Skeletal muscle cell (primary cell): ENCODE measurements at places on chromosomes 4 and X.

DNA sequence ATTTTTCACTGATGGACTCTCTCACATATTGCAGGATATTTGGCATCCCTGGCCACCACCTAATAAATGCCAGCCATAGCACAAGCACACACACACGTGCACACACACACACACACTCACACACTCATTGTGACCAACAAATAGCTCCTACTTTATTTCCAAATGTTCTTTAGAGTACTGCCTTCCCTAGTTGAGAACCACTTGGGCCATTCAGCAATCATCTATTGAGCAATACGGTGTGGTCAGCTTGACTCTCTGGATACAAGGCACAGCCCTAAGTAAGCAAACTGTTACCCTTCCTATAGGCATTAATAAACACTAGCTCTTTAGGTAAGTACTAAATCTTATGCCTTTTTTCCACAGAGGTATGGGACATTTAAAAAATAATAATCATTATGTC is 21.1 kb downstream of the CORIN start:
- DNase-seq = no peak

GRCh38 chr4:91035276-91035675 is 908.1 kb downstream of the CCSER1 start:
- no peak for DNase-seq

DNA sequence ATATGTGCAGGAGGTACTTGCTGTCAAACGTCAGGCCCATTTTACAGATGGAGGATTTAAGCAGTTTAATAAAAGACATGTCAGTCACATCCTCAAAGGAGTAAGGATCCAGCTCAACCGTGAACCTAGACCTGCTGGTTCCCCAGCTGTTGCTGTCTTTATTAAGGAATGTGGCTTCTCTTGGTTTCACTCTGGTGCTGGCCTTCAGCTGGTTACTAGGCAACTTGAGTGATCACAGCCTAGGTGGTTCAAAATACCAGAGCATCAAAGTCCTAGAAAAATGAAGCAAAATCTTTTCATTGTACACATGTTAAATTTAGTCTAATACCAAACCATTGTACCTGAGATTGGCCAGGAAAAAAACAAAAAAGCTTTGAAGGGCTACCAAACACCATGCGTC is 32.7 kb upstream of the GLRA2 start:
- no peak for DNase-seq

DNA sequence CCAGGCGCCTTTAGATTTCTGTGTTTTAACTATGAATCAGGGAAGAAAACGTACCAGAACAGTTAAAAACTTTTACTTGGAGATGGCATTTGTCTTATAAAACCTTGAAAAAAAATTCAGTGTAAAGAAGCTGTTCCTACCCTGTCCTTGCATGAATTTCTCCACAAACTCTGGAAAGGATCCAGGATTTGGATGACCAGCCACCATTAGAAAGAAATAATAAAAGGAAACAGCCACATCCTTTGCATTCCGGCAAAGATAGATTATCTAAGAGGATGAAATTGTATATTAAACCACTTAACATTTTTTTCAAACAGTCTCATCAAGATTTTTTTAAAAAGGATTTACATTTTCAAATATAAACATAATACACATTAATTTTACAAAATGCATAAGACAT is 10.6 kb downstream of the SULT1E1 start:
- DNase-seq = no peak

DNA sequence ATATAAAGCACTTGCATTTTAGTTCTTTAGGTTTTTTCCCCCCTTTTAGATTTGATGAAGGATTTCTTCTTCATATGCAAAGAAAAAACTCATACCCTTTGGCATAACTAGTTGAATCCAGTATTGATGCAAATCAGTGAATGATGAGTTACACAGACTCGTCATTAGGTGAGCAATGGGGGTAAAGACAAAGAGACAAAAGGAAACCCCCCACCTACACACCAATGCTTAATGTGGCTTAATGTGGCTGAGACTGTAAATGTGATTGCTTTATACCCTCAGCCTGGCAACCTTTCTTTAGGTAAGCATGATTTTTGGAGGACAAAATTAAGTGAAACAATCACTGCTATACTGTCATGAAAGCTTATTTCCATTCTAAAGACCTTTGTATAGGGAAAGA is 39.5 kb downstream of the CD40LG start:
- no peak for DNase-seq

DNA sequence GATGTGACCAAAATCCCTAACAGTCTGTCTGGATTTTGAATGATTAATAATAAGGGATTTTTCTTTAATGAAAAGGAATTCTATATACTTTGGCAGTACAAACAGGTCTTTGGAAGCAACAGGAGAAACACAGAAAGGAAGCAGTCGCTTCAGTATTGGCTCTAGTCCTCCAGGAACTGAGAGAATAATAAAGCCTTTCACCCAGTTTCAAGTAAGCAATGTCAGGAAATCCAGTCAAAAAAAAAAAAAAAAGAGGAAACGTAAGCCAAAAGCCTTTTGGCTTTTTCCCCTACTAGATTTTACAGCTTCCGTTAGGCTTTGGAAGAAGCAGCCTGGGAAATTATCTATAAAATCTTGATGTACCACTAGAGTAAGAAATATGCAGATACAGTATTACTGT is 61.7 kb upstream of the HDAC8 start:
- no peak for DNase-seq

DNA sequence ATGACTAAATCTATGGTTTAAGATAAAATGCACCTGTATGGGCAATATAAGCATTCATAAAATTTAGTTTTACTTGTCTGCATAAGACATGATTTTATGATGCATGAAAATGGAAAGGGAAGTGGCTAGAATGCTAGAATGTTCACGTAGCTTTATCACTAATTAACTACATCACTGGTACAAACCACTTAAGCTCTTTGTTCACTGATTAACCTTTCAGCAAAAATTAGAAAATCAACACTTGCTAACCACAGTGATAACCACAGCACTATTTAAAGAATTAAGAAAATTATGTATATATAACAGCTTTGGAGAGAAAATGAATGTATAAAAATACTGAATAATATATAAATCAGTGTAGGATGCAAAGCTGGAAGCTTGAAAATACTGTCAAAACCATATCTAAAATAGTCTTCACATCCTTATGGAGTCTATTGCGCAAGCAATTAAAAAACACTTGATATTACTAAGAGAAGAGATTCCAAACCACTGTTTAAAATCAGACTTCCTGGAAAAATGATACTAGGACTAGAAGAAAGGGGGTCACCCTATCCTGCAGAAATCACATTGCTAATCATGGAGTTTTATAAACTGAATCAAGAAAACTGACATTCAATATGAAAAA is 51.9 kb downstream of the EFHC2 start:
- no peak for DNase-seq

DNA sequence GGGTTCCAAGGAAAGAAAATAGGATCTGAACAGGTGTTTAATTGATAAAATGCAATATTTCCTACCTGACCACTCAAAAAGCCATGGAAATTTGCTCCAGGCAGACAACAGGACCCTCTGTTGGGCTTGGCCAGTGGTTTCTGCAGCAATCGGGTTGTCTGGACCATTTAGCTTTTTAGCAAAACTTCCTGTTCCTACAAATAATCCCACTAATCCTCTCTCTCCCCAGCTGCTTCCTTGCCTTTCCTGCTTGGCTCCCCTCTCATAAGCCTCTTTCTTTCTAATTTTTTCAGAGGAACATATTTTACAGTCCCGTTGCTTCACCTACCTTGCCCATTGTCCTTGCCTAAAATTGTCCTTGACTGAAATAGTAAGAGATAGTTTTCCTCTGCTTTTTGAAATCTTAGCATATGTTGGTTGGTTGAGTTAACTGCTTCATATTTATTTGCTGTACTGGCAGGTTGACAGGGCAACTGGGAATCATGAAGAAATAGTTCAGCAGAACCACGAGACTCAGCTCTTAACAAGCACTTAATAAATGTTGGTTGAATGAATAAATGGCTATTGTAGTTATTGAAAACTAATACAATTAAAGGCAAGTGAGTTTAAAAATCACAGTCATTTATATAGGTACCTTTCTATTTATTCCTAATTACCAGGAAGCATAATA is 259.8 kb downstream of the KCNIP4 start:
- DNase-seq = no peak

DNA sequence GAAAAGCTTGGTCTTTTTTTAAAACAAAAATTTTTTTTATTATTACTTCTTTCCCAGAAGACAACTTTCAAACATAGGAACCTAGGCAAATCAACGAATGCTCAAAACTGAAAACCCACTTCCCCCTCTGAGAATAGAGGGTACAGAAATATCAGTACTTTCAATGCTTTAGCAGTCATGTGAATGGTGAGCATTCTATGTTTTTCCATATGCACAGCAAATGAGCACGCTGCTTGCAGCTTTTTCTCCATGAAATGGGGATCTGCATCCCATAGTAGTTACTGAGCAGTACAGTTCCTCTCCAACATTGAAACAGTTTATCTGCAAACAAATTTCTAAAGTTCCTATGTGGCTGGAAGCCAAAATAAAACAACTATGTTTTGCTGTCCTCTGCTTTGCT is 108.4 kb upstream of the BMP2K start:
- no peak for DNase-seq

- DNase-seq = peak; percentile 47
These were observed 69.8 kb downstream of the CCKAR start for GRCh38 chr4:26420438-26420837.

GRCh38 chr4:14863418-14864364 is 138.6 kb upstream of the CPEB2 start:
- DNase-seq = no peak

DNA sequence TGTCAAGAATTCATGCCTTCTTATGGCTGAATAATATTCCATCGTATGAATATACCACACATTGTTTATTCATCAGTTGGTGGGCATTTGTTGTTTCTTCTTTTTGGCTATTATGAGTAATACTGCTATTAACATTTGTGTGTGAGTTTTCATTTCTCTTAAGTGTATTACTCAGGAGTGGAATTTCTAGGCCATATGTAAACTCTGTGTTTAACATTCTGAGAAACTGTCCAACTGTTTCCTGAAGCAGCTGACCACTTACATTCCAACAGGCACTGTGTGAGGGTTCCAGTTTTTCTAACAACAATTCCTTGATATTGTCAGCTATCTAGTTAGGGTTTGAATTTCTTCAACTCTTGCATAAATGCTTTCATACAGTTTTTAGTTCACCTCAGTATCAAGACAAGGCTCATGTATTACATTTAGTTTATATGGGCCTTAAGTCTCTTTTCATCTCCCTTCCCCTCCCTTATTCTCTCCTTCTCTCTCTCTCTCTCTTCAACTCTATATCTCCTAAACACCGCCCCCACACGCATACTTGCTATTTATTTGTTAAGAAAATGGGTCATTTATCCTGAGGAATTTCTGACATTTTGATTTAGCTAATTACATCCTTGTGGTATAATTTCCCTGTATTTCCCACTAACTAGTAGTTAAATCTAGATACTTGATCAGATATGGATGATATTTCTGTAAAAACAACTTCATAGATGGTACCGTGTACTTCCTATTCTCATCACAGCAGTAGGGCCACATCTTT is 77.4 kb downstream of the WDR19 start:
- no peak for DNase-seq

GRCh38 chr4:8123389-8123788 is 35.2 kb downstream of the ABLIM2 start:
- DNase-seq = no peak
